ENCODE measurements at places on chromosomes 16 and 17.

DNA sequence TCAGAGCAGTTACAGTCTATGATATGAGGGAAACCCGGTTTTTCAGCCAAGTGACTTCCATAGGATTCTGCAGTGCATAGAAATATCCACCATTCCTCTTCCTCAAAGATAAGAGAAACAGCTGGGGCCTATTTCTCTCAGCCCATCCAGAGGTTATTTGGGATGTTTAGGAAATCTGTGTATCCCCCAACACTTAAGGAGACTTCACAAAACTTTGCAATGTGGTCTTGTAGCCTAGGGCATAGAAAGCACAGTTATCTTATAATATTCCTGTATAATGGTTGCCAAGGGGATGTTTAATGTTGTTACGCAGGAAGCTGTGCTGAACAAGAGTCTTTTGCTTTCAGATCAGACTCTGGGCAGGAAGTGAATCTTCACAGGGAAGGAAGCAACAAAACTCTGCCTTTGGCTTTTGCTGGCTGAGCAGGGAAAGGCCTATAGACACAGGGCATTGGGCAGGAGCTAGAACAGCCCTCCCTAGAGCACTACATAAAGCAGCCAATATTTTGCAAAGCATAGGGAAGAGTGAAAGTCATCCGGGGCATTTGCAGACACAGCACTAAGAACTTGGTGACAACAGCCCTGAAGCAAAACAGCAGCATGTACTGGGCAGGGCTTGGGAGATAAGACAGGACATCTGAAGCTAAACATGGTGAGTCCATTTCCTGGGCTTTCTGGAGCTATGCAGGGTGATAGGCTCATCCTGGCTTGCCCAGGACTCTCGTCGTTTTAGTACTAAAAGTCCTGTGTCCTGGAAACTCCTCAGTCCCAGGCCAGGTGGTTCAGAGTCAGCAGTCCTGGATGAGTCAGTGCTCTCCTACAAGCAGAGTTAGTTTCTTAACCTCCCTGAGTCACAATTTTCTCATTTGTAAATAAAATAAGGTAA, 18.7 kb upstream of the BEAN1 start:
- no peak for DNase-seq

DNA sequence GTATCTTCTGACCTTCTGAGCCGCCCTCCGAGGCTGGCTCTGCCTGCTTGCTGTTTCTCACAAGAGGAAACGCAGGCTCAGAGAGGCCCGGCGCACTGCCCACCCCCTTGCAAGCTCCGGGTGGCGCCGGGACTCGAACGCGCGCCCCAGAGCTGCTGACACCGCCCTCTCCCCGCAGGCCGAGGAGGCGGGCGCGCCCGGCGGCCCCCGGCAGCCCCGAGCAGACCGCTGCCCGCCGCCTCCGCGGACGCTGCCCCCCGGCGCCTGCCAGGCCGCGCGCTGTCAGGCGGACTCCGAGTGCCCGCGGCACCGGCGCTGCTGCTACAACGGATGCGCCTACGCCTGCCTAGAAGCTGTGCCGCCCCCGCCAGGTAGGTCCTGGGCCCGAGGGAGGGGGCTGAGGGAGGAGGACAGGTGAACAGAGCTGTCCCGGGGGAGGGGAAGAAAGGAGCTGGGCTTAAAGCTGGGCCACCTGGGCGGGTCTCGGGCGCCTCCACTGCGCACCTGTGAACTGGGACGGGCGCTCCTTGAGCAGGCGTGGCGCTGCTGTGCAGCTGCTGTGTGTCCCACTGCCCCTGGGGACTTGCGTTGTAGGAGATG, 18.2 kb downstream of the WFDC1 start:
- DNase-seq, result peak; percentile 6

DNA sequence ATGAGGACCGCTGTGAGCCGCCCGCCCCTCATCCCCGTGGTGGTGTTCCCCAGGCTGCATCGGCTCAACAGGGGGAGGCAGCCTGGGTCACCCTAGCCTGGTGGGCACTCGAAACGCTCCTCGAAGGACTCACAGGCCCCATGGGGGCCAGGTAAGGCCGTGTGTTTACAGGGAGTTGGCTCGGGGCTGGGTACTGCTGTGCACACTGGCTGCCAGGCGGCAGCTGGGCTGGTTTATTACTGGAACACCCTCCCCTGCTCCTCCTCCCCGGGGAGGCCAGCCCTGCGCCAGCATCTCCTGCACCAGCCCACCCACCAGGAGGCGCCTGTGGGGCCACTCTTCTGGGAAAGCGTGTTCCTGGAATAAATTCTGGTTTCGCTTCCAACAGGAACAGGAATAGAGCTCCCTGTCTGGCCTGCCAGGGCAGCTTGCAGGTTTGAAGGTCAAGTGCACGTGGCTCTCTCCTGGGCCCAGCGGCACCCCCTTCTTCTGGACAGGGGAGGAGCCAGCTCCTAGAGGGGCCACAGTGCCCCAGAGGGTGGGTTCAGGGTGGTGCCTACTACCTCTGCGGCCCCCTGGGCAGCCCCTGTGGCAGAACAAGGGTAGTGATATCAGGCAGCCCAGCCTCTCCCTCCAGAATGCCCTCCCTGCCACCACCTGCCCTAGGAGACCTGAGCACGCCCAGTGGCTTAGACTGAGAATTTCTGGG, 11.3 kb downstream of the MCRIP1 start:
- DNase-seq, result no peak

DNA sequence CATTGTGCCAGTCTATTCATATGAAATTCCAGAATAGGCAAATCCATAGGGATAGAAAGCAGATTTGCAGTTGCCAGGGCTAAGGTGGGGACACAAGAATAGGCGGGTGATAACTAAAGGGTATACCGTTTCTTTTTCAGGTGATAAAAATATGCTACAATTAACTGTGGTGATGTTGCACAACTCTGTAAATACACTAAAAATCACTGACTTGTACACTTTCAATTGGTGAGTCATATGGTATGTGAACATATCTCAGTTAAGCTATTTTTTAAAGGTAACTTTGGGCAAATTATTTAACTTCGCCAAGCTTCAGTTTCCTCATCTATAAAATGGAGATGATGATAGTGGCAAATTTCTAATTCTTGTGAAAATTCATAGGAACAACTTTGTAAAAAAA, 65.9 kb downstream of the CDYL2 start:
- DNase-seq, result no peak

GRCh38 chr17:16281351-16281750, 64.3 kb downstream of the PIGL start:
- no peak for DNase-seq

DNA sequence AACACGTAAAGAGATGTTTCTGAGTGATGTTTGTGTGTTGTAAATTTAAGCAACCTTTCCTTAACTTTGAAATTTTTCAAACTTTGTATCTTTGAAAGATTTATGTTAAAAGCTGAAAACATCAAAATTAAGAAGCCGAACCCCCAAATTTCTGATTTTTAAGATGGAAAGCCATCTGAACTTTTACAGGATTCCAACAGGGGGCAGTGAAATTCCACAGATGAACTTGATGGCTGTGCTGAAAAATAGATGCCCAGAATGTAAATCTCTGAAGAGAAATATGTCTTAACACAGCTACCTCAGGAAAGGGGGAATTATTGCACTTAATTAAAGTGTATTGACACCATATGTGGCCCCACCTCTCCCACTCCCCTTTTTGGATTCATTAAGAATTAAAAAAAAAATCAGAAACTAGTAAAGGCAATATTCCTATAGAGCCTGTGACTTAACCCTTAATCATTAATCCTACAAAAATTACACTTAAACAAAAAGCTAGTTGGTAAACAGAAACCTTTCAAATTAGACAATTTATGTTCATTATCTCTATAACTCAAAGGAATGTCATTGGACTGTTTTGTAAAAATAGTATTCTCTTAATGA, 597.9 kb downstream of the KCNJ2 start:
- no peak for DNase-seq

GRCh38 chr17:73166731-73167581, 2.1 kb downstream of the SSTR2 start:
- no peak for DNase-seq

DNA sequence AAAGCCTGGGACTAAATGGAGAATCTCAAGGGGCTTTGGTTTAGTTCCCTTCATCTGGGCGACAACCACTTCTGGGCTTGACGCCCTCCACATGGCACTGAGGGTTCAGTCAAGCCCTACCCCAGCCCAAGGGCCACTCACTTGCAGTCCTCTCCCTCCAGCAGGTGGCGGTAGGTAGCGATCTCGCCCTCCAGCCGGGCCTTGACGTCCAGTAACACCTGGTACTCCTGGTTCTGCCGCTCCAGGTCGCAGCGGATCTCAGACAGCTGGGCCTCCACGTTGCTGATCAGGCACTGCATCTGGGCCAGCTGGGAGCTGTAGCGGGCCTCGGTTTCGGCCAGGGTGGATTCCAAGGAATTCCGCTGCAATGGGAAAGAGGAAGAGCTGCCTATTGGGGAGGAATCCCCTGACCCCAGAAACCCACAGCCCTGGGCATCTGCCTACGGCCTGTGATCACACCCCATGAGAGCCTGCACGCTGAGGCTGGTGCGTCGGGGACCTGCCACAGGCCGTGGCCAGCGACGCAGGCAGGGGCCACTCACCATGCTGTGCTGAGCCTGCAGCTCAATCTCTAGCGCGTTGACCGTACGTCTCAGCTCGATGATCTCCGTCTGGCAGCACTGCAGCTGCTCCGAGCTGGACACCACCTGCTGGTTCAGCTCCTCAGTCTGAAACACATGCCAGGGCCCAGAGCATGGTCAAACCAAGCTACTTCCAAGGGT, 2.7 kb downstream of the KRT36 start:
- no peak for DNase-seq

- DNase-seq, result no peak
These were observed 22.6 kb downstream of the COG1 start for GRCh38 chr17:73215447-73215846.

DNA sequence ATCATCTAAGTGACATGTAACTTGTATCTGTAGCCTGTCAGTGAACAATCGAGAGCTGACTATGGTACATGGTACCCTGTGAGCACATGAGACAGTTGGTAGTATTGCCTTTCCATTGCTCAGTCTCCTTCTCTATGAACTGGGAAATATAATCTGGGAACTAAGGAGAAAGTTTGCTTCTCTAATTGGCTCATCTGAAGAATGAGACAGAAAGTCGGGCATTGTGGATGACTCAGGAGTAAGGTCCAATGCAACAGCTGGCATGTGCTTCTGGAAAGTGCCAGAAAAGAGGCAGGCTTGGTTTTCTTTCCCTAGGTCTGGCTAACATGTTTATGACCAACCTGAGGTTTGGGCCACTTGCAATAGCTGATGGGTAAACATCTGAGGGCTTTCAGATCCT, 51.9 kb downstream of the ZZEF1 start:
- no peak for DNase-seq

- DNase-seq, result no peak
These were observed 46.4 kb downstream of the SLFN5 start for GRCh38 chr17:35289222-35289621.

DNA sequence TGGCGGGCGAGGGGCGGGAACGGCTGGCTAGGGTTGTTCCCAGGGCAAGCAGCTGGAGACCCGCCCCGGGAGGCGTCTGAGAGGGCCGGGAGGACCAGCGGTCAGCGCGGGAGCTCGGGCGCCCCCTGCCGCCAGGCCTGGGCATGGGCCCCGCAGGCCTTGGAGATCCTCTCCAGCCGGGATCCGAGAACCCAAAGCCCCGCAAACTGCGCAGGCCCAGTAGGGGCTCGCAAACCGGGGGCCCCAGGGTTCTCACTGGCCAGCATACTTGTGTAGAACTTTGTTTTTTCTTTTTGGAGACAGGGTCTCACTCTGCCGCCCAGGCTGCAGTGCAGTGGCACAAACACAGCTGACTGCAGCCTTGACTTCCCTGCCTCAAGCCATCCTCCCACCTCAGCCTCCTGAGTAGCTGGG, 20.8 kb upstream of the ZNF423 start:
- DNase-seq, result no peak

GRCh38 chr17:77374170-77374936, 233.6 kb downstream of the SEC14L1 start:
- no peak for DNase-seq

GRCh38 chr16:31215287-31216162, 1.4 kb downstream of the PYDC1 start:
- no peak for DNase-seq

GRCh38 chr16:62829607-62830006, 793.4 kb upstream of the CDH8 start:
- DNase-seq, result no peak

DNA sequence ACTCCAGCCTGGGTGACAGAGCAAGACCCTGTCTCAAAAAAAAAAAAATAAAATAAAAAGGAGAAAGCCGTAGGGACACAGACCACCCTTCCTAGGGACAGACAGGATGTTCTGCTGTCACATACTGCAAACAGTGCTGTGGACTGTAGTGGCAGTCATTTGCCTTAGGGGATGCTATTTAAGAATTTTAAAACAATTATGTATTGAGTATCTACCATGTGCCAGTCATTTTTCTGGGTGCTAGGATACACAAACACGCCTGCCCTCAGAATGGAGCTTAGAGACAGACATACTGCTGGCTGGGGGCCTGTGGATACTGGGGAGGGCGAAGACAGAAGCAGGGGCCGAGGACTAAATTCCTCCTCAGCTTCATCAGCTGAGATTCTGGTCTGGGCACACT, 45.5 kb downstream of the MRC2 start:
- DNase-seq, result no peak

- DNase-seq, result no peak
These were observed 170.2 kb downstream of the RAB11FIP4 start for GRCh38 chr17:31561469-31562375.

DNA sequence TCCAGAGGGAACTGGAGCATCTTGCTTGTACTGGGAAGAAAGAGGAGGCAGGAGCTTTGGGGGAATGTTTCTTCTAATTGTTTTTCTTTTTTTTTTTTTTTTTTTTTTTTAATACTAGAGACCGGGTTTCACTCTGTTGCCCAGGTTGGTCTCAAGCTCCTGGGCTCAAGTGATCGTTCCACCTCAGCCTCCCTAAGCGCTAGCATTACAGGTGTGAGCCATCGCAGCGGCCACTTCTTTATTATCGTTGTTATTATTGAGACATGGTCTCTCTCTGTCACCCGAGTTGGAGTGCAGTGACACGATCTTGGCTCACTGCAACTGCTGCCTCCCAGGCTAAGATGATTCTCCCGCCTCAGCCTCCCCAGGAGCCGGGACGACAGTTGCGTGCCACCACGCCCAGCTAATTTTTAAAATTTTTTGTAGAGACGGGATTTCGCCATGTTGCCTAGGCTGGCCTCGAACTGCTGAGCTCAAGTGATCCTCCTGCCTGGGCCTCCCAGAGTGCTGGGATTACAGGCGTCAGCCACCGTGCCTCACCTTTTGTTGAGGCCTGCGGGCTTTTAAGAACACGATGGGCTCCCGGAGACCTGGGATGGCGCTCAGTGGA, 137.3 kb upstream of the GSE1 start:
- no peak for DNase-seq

GRCh38 chr16:81921085-81921814, 90.0 kb downstream of the SDR42E1 start:
- DNase-seq, result no peak

GRCh38 chr16:79874391-79874790, 273.9 kb upstream of the MAF start:
- DNase-seq, result no peak

Data from NCI-H187 (cell line).